K562 (cell line): ENCODE measurements at places on chromosomes 11 and 22. TPM values are rescaled to one million over a fixed set of nuclear protein-coding genes. Genes with fewer than 3 reads are reported as not detected.

DNA sequence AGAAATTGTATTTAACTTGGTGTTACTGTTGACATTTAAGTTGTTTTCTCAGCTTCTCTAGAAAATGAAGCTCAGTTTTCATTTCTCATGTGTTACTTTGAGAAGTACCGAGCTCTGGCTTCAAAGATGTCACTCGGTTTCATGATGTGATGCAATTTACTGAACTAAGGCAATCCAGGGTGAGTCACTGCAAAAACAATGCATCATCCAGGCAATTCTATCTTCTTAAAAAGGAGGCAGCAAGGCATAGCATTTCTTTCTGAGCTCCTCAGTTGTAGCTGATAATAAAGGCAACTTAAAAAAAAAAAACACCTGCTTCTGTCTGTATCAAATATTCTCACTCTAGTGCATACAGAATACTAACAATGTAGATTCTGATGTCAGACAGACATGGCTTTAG, 91.1 kb upstream of the KCNA4 start:
- no peak for DNase-seq

SERGEF gene
- total RNA-seq: 28.0 and 31.4 TPM in 2 replicates

EFCAB6 gene
- total RNA-seq: not detected in 2 replicates

DNA sequence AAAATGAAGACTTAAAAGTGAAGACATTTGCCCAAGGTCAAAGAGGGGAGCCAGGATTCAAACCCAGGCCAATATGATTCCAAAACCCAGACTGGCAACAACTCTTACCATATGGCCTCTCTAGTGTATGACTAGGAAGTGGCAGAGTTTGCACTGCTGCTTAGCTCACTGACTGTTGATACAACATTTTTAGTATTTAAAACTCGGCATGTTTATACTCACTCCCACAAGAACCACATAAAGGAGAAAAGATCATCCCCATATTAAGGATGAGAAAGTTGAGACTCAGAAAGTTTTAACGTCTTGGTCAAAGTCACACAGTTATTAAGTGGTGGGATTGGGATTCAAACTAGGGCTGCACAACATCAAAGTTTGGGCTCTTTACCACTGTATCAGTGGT, 81.7 kb downstream of the CCDC34 start:
- no peak for DNase-seq

- no peak for DNase-seq
These were observed 268.9 kb downstream of the KIRREL3 start for GRCh38 chr11:126731576-126732142.

ADAMTS8 gene
- total RNA-seq: not detected in 2 replicates

- no peak for DNase-seq
These were observed 63.9 kb upstream of the CTTN start for GRCh38 chr11:70334351-70334995.

- DNase-seq: peak; percentile 45
These were observed 23.5 kb downstream of the DRICH1 start for GRCh38 chr22:23608583-23608982.

NPAS4 gene
- total RNA-seq: not detected in 2 replicates

- no peak for DNase-seq
These were observed 70.8 kb downstream of the KCNQ1 start for GRCh38 chr11:2515401-2516275.

DNA sequence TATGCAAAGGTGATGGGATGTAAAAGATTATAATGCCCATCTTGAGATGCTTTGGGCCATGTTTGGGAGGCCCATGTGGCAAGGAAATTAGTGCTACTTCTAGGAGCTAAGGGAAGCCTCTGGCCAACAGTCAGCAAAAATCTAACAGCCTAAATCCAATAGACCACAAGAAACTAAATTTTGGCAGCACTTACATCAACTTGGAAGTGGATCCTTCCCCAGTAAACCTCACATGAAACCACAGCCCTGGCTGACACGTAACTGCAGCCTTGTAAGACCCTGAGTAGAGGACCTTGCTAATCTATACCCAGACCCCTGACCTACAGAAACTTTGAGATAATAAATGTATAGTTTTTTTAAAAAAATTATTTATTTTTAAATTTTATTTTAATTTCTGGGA, 13.1 kb upstream of the GRK3 start:
- DNase-seq: no peak

- no peak for DNase-seq
These were observed 6.8 kb upstream of the PIM3 start for GRCh38 chr22:49953680-49954344.

- DNase-seq: peak; percentile 6
These were observed 96.1 kb upstream of the LRRC55 start for GRCh38 chr11:57085611-57086010.

ARFGAP3 gene
- 17.1 and 18.2 TPM in 2 replicates for total RNA-seq

DNA sequence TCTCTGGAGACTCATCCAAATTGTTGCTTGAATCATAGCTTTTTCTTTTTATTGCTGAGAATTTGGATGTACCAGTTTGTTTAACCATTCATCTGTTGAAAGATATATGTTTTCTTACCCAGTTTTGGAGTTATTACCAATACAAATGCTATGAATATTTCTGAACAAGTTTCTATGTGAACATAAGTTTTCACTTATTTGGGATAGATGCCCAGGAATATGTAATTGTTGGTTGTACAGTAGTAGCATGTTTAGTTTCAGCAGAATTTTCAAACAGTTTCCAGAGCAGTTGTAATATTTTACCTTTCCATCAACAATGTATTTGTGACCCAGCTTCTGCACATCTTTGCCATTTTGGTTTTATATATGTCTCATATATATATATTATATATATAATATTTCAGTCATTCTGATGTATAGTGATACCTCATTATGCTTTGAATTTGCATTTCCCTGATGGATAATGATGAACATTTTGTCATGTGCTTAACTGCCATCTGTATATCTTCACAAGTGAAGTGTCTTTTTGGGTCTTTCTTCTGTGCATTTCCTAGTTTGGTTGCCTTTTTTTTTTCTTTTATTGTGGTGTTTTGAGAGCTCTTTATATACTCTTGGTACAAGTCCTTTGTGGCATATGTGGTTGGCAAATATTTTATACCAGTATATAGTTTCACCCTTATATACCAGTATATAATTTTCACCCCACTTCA, 118.8 kb downstream of the LUZP2 start:
- DNase-seq: no peak

SLC5A4 gene
- total RNA-seq: not detected in 2 replicates

DNA sequence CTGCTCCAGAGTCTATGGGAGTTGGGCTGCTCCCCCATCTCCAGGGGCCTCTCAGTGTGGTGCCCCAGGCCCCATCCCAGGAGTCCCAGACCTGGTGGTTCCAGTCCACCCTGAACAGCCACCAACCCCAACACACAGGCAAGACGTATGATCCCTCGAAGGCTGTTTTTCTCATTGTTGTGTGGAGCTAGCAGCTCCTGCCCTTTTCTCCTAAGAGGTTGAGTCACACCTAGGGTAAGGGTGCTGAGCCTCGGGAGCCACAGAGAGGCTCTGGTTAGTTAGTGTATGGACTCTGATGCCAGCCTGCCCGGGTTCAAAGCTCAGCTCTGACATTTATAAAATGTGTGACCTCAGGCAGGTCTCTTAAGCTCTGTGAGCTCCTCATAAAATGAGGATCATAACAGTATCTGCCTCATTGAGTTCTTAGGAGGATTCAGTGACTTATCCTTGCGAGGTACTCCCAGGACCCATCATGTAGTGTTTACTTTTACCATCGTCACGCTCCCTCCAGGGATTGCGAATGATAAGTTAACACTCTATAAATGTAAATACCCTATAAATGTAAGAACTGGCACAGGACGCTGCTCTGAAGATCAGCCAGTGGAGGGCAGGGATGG, 47.2 kb downstream of the FBLN1 start:
- no peak for DNase-seq

TMEM121B gene
- 0.07 TPM in 2 replicates for total RNA-seq

DNA sequence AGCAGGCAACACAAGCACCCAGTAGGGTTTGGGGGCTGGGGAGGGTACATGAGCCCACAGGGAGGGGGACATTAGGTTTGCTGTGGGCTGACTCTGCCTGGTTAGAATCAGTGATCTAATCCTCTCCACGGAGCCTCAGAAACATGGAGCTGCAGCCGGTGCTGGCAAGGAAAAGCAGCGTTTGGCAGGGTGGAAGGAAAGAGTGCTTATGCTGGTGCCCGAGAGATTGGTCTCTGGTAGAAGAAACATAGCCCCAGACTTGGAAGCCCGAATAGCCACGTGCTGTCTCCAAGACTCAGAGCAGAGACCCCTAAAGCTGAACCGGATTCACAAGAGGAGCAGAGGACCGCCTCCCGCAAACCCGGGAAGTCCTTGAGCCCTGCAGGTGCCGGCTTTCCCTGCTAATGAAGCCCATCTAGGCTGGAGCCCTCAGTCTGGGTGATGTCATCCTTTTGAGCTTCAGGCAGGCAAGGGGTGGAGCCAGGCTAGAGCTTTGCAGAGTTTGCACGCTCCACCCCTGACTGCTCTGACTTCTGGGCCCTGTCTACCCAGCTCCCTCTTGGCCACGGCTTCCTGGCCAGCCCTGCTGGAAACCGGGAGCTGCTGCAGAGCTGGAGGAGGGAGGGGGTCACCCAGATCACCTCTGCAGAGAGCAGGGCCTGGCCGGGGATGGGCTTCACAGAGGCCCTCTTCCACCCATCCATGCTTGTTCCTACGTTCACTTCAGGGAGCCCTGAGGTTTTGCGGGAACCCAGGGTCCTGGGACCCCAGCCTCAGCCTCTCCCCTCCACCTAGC, 35.0 kb upstream of the JAM3 start:
- peak; percentile 26 for DNase-seq
